K562 (cell line): ENCODE measurements at places on chromosomes 5 and 9. TPM values are rescaled to one million over a fixed set of nuclear protein-coding genes. Genes with fewer than 3 reads are reported as not detected.

Gene CCIN
- not detected in 2 replicates for total RNA-seq

GRCh38 chr9:98007251-98007928, 24.2 kb downstream of the ANP32B start:
- no peak for DNase-seq
- no peak overlapping the region for H3K27ac ChIP-seq
- H3K36me3 ChIP-seq = peaks cover 100% of the 10 kb centered on the region
- H3K4me1 ChIP-seq = no peaks in the 10 kb centered on the region

DNA sequence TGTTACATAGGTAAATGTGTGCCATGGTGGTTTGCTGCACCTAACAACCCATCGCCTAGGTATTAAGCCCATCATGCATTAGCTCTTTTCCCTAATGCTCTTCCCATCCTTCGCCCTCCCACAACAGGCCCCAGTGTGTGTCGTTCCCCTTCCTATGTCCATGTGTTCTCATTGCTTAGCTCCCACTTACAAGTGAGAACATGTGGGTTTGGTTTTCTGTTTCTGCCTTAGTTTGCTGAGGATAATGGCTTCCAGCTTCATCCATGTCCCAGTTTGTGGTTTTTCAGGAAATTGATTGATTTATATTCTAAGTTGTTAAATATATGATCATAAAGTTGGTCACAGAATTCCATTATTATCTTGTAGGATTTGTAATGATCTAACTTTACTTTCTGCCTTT, 85.3 kb upstream of the CAST start:
- no peaks in the 10 kb centered on the region for H3K36me3 ChIP-seq
- no peaks in the 10 kb centered on the region for H3K27me3 ChIP-seq
- no peak overlapping the region for H3K4me3 ChIP-seq
- DNase-seq = no peak

GRCh38 chr5:115507681-115508080, 36.9 kb downstream of the FEM1C start:
- H3K27me3 ChIP-seq = peaks cover 3% of the 10 kb centered on the region; the same call in 2 of the 3 replicates
- no peaks in the 10 kb centered on the region for H3K4me1 ChIP-seq
- H3K27ac ChIP-seq = no peak overlapping the region
- H3K4me3 ChIP-seq = no peak overlapping the region
- no peaks in the 10 kb centered on the region for H3K36me3 ChIP-seq

Gene DEPDC1B
- 41.6 and 43.2 TPM in 2 replicates for total RNA-seq

Gene SLC25A48
- total RNA-seq = 0.33 and 0.72 TPM in 2 replicates

Gene OR1Q1
- not detected in 2 replicates for total RNA-seq
